ENCODE measurements at places on chromosomes 2 and 18. TPM values are rescaled to one million over a fixed set of nuclear protein-coding genes. Genes with fewer than 3 reads are reported as not detected.

The EFHD1 gene
- 1.1 TPM for total RNA-seq

The UGT1A4 gene
- not detected for total RNA-seq

The OR6B2 gene
- total RNA-seq, result not detected

The ADAM23 gene
- total RNA-seq, result 16.4 TPM

The ALK gene
- total RNA-seq, result not detected

The ACTG2 gene
- not detected for total RNA-seq

The ZEB2 gene
- 49.5 TPM for total RNA-seq

The POMC gene
- total RNA-seq, result 5.0 TPM

The SP5 gene
- not detected for total RNA-seq

The AKAIN1 gene
- total RNA-seq, result not detected

The CDH2 gene
- 0.55 TPM for total RNA-seq

The NEB gene
- total RNA-seq, result 1.6 TPM

The PIKFYVE gene
- 34.5 TPM for total RNA-seq

The BOK gene
- total RNA-seq, result not detected

- DNase-seq, result no peak
- no peaks in the 10 kb centered on the region for H3K36me3 ChIP-seq
- H3K4me3 ChIP-seq, result no peak overlapping the region
- H3K4me1 ChIP-seq, result no peaks in the 10 kb centered on the region
- no peaks in the 10 kb centered on the region for H3K27me3 ChIP-seq
- H3K27ac ChIP-seq, result no peak overlapping the region
Observed at GRCh38 chr2:192414794-192415193, 220.1 kb upstream of the TMEFF2 start.

- H3K4me3 ChIP-seq, result peak overlapping the region; percentile 78
- peaks cover 13% of the 10 kb centered on the region for H3K27me3 ChIP-seq
- no peaks in the 10 kb centered on the region for H3K36me3 ChIP-seq
- no peak for DNase-seq
- peaks cover 29% of the 10 kb centered on the region for H3K4me1 ChIP-seq
Observed at GRCh38 chr2:236968880-236969534, 116.7 kb upstream of the COPS8 start.

DNA sequence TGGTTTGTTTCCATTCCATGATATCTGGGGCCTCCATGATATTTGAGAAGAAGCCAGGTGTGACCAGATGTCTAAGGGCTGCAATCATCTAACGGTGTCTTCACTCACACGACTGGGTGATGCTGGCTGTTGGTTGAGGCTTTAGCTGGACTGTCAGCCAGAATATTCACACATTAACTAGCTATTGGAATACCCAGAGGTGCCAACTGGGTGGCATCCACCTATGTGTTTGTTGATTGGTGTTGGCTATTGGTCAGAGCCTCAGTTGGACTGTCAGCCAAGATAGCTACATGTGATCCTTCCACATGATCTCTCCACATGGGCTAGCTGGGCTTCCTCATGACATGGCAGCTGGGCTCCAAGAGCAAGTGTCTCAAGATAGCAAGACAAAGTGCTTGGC, 117.4 kb downstream of the CDCA7 start:
- no peaks in the 10 kb centered on the region for H3K4me1 ChIP-seq
- no peak overlapping the region for H3K4me3 ChIP-seq
- peaks cover 17% of the 10 kb centered on the region for H3K27me3 ChIP-seq

GRCh38 chr2:211723398-211723797, 815.2 kb downstream of the ERBB4 start:
- H3K27me3 ChIP-seq, result no peaks in the 10 kb centered on the region
- no peaks in the 10 kb centered on the region for H3K4me1 ChIP-seq
- H3K36me3 ChIP-seq, result no peaks in the 10 kb centered on the region

DNA sequence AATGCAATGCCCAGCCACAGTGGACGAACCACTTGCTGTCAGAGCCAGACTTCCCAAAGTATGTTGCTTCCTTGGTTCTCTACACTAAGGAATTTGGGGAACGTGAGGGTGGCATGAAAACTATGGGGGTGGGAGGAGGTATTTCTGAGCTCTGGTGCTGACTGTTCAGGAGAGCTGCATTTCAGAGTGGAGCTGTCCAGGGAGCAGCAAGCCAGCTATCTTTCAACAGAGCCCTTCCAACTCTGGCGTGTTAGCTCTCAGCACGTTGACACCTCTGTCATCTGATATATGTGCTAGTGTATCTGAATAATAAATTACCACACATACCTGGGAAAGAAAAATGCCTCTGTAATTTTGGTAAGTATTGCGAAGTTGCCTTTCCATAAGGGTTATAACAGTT, 66.1 kb downstream of the SAP130 start:
- H3K4me1 ChIP-seq, result peaks cover 2% of the 10 kb centered on the region
- H3K27ac ChIP-seq, result peak overlapping the region; percentile 5
- H3K4me3 ChIP-seq, result no peak overlapping the region
- no peak for DNase-seq
- peaks cover 12% of the 10 kb centered on the region for H3K36me3 ChIP-seq

- H3K4me3 ChIP-seq, result no peak overlapping the region
- peaks cover 2% of the 10 kb centered on the region for H3K36me3 ChIP-seq
- H3K4me1 ChIP-seq, result no peaks in the 10 kb centered on the region
- no peak for DNase-seq
Observed at GRCh38 chr2:55361465-55362189, 58.0 kb downstream of the CCDC88A start.

DNA sequence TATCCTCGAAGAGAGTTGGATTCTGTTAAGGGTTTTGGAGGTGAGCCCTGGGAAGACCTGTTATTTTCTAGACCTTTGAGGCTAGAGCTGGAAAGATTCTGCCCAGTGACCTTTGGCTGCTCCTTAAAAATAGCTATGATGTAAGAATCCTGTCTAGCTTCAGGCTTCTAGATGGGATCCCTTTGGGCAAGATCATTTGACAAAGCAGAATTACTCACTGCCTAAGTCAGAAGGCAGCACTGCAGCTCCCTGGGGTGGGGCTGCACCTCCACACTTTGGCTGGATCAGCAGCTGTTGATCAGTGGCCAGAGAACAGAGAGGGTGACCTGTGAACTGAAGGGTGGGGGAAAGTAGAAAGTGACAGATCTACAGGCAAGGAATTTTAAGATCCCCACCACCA, 103.8 kb downstream of the ASAP2 start:
- H3K4me3 ChIP-seq, result no peak overlapping the region
- H3K4me1 ChIP-seq, result peaks cover 8% of the 10 kb centered on the region
- H3K36me3 ChIP-seq, result no peaks in the 10 kb centered on the region
- no peak overlapping the region for H3K27ac ChIP-seq

DNA sequence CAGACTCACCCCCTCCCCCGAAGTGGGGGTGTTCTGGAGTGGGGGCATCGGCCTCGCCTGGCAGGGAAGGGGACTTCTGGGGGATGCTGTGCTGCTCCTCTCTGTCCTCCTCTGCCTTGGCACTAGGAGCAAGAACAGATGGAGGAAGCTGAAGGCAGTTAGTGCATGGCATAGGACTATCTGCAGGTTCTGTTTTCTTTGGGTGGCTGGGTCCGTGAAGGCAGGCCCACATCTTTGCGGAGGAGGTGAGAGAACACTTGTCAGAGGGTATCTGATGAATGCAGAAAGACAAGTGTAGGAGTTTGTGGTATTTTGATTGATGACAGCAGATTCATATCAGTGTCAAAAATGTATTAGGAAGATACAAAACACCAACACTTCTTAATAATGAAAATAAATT, 411.4 kb downstream of the TSN start:
- no peak for DNase-seq
- no peaks in the 10 kb centered on the region for H3K36me3 ChIP-seq
- H3K4me3 ChIP-seq, result no peak overlapping the region

DNA sequence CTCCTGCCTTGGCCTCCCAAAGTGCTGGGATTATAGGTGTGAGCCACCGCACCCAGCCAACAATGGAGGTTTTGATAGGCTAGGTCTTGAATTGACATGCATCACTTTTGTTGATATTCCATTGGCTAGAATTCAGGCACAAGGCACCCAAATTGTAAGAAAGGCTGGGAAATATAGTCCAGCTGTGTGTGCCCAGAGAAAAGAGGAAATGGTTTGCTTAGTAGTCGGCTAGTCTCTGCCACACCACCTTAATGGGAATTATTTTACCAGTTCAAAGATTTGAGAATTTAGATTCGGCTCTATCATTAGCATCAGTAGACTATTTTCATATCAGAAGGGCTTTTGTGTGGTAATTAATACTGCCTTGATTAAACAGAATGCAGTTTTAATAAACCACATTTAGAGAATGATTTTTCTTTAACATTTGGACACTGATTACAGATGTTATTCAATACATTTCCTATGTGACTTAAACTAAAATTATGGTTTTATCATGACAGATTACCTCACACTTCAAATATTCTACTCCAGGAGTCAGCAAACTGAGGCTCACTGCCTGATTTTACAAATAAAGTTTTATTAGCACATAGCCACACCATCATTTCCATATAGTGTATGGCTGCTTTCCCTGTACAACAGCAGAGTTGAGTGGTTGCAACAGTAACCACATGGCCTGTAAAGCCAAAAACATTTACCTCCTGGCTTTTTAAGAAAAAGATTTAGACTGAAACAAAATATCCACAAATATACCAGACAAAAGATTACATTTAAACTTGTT, 27.4 kb downstream of the DBI start:
- DNase-seq, result no peak
- no peak overlapping the region for H3K27ac ChIP-seq
- H3K27me3 ChIP-seq, result peaks cover 29% of the 10 kb centered on the region

GRCh38 chr2:239819974-239820555, 205.1 kb downstream of the NDUFA10 start:
- H3K36me3 ChIP-seq, result no peaks in the 10 kb centered on the region
- no peak overlapping the region for H3K4me3 ChIP-seq
- H3K27me3 ChIP-seq, result peaks cover 58% of the 10 kb centered on the region
- H3K4me1 ChIP-seq, result peaks cover 6% of the 10 kb centered on the region
- no peak for DNase-seq

DNA sequence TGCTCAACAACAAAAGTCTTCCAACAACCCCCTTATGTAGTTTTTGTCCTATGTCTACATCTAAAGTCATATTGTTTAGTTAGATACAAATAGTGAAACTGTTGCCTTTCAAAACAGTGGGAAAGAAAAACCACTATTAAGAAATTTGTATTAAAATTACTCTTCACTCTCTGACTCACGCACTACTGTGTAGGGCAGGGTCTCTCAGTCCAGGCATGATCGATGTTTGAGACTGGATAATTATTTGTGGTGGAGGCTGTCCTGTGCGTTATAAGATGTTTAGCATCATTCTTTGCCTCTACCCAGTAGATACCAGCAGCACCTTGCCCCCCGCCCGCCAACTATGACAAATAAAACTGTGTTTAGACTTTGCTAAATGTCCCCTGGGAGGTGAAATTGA, 369.4 kb upstream of the ZEB2 start:
- H3K4me1 ChIP-seq, result no peaks in the 10 kb centered on the region
- no peak overlapping the region for H3K4me3 ChIP-seq
- peaks cover 2% of the 10 kb centered on the region for H3K36me3 ChIP-seq
- peaks cover 25% of the 10 kb centered on the region for H3K27me3 ChIP-seq

- H3K4me3 ChIP-seq, result no peak overlapping the region
- H3K27ac ChIP-seq, result no peak overlapping the region
- no peaks in the 10 kb centered on the region for H3K36me3 ChIP-seq
- no peaks in the 10 kb centered on the region for H3K27me3 ChIP-seq
- no peaks in the 10 kb centered on the region for H3K4me1 ChIP-seq
Observed at GRCh38 chr18:78080761-78081160, 831.1 kb downstream of the GALR1 start.

DNA sequence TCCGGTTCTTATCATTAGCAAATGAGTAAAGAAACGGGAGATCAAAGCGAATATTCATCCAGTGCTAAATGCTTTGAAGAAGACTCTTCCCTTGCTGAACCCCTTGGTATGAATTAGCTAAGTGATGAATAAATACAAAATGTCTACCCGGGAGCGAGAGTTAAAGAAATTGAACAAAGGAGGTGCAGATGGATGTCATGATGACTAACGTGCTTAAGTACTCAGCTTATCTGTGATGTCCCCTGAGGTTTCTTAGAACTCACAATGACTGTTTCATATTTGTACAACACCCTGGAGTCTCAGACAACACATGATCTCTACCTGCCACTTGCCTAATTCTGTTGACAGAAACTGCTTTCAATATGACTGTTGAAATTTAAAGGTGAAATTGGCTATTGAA, 148.5 kb downstream of the TMEM200C start:
- no peak for DNase-seq
- H3K36me3 ChIP-seq, result no peaks in the 10 kb centered on the region
- no peaks in the 10 kb centered on the region for H3K4me1 ChIP-seq
- H3K4me3 ChIP-seq, result no peak overlapping the region

GRCh38 chr2:139296672-139297209, 516.6 kb upstream of the NXPH2 start:
- H3K4me1 ChIP-seq, result no peaks in the 10 kb centered on the region
- no peak for DNase-seq
- no peak overlapping the region for H3K27ac ChIP-seq
- no peak overlapping the region for H3K4me3 ChIP-seq
- H3K36me3 ChIP-seq, result no peaks in the 10 kb centered on the region

- no peak for DNase-seq
- peaks cover 28% of the 10 kb centered on the region for H3K27me3 ChIP-seq
- H3K27ac ChIP-seq, result no peak overlapping the region
- H3K4me1 ChIP-seq, result peaks cover 4% of the 10 kb centered on the region
- no peak overlapping the region for H3K4me3 ChIP-seq
Observed at GRCh38 chr2:98012561-98012991, 16.8 kb upstream of the TMEM131 start.

DNA sequence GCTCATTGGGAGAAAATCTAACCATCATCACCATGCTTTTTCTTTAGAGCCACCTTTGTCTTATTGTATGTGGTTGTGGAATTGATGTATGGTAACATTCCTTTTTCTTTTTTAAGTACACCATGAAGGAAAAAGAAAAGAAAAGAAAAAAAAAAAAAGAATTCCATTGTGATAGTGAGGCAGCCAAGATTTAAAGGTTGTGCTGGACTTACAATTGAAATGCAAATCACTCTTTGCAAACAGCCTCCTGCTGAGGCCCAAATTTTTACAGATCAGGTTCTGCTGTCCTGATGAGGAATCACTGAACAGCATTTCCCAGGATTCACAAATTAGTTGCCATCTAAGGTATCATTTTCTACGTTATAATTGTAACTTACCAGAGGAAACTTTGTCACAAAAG, 1101.0 kb upstream of the FANCL start:
- DNase-seq, result no peak
- H3K4me1 ChIP-seq, result no peaks in the 10 kb centered on the region
- H3K4me3 ChIP-seq, result no peak overlapping the region
- no peak overlapping the region for H3K27ac ChIP-seq
- H3K36me3 ChIP-seq, result no peaks in the 10 kb centered on the region

- H3K4me1 ChIP-seq, result no peaks in the 10 kb centered on the region
- no peak overlapping the region for H3K4me3 ChIP-seq
- no peak for DNase-seq
- no peaks in the 10 kb centered on the region for H3K36me3 ChIP-seq
- H3K27me3 ChIP-seq, result peaks cover 43% of the 10 kb centered on the region
Observed at GRCh38 chr2:67476809-67477790, 80.0 kb downstream of the ETAA1 start.

GRCh38 chr2:6312367-6312766, 553.3 kb downstream of the CMPK2 start:
- H3K27me3 ChIP-seq, result no peaks in the 10 kb centered on the region
- no peaks in the 10 kb centered on the region for H3K4me1 ChIP-seq
- H3K27ac ChIP-seq, result no peak overlapping the region
- no peak overlapping the region for H3K4me3 ChIP-seq

GRCh38 chr2:214069254-214069653, 341.6 kb upstream of the VWC2L start:
- no peaks in the 10 kb centered on the region for H3K36me3 ChIP-seq
- H3K27me3 ChIP-seq, result no peaks in the 10 kb centered on the region
- H3K4me3 ChIP-seq, result no peak overlapping the region
- no peak overlapping the region for H3K27ac ChIP-seq
- no peak for DNase-seq
- H3K4me1 ChIP-seq, result no peaks in the 10 kb centered on the region

Measured in T-helper 17 cell (primary cell).